ENCODE measurements at places on chromosomes 7 and 10.
A peak's percentile ranks its signal among the peaks of the same experiment; 100 is the strongest.

DNA sequence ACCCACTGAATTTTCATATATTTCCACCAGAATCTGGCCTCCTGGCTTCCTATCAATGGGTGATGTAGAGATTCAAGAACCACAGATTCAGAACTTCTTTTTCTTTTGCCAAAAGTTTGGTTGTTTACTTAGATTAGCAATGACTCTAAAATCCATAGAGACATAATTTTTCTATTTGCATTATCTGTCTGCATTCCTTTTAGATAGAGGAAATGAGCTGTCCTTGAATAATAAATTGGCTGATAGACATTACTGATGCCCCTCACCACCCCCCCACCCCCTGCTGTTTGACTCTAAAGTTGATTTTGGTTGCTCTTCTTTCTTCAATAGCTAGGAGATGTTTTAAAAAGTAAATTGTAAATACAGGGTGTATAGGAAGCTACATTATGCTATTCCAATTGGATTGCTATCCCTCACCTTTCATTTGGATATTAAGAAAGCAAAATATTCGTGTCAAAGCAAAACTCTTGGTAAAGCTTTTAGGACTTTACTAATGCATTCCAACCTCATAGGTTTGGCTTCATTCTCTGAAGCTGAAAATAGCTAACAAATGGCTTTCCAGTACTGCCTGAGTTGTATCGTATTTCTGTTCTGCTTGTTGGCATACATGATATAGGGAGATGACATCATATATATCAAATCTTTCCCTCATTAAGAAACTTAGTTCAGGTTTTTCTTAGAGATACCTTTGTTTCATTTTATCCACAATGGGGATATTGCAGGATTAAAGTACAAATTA is 606.0 kb downstream of the ARL4A start:
- DNase-seq, result no peak

DNA sequence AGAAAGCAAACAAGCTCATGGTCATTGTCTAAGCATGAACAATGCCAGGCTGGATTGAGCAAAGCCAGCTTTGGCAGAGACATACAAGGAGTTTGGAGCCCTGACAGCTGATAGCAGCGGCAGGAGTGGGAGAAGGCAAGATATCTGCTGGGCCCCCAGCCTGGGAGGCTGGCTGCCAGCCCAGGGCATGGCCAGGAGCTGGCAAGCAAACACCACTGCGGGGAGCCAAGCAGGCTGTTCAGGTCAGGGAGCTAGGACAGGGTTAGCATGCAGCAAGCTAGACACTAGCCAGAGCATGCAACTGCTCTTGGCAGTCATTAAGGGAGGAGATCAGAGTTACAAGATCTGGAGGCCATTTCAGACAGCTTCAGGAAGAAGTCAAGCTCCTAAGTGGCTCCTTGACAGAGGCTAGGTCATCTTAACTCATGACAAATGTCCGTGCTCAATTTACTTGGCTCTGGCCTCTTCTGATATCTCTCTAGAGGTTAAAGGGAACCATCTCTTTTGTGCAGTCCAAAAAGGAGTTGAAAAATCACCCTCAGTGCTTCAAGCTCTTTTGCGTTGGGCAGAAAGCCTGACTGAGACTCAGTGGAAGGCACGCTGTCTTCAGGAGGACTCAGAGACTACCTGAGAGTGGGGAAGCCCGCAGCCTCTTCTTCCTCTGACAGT is 436.8 kb upstream of the C7orf33 start:
- DNase-seq, result peak; percentile 9

DNA sequence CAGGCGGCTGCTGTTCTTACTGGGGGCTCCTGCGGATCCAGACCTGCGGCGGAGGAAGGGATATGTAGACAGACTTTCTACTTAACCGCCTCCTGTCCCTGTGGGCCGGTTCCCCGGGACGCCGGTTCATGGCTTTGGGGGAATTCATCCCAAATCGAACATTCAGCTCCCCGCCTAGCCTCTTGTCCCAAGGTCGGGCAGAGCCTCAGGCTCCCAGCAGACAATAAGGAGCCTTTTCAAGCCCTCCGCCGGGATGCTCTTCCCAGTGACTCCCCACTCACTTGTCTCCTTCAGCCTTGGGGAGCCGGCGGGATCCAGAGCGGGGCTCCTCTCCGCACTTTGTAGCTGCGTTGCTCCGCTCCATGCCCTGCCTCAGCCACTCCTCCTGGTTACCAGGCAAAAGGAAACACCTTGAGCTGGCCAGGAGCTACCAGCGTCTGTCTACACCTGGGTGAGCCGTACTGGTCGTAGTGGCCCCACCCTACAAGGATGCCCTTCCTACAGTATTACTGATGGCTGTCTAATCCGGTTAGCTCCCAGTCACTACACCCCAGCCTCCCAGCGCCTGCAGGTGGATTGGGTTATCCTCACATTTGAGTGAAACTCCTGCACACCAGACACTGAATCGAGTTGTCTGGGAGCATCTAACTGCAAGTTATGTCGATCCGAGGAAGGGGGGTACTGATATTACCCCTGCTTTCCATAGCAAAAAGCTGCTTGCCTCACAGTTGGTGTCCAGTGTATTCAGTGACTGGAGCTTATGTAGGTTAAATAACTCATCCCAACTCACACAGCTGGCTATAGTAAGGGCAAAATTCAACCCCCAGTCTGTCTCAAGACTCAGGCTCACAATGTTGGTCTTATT is at the start of gene C10orf95:
C10orf95 (minus strand) TSS at position 439 of the 865 bp plus-strand sequence. CDS start 450 bp downstream, outside the sequence.
- peak; percentile 21 for DNase-seq

- DNase-seq, result no peak
These were observed 218.3 kb downstream of the AHR start for GRCh38 chr7:17516771-17517170.

- DNase-seq, result no peak
These were observed 20.2 kb upstream of the INSIG1 start for GRCh38 chr7:155277385-155277994.

- DNase-seq, result no peak
These were observed 45.1 kb downstream of the CHN2 start for GRCh38 chr7:29239638-29240037.

GRCh38 chr10:122492999-122493481 is 31.7 kb downstream of the HTRA1 start:
- DNase-seq, result no peak

DNA sequence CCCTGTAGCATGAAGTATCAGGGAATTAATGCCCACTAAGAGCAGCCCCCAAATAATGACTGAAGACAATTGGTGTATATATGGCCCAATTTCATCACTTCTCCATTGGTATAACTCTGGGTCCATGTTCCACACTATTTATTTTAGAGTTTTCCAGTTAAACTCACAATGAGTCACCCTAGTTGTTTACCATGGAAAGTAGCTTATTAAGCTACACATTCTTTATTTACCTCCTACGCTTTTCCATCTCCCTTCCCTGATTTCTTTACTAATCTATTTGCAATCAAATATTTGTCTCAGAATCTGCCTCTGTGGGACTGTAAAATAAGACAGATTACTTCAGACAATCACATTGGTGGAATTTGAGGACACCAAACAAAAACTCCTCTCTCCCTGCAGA is 655.6 kb downstream of the SORCS1 start:
- DNase-seq, result no peak

Measured in C1 segment of cervical spinal cord (tissue), 14 donors.